Lung (tissue), 17 donors: ENCODE measurements at places on chromosomes 7 and 10. TPM values are rescaled to one million over a fixed set of nuclear protein-coding genes. Genes with fewer than 3 reads are reported as not detected.

PRTFDC1 gene
- 4.0 TPM for total RNA-seq

ZC3HAV1 gene
- 37.8 TPM for total RNA-seq

GRID1 gene
- total RNA-seq: 1.9 TPM

MBL2 gene
- total RNA-seq: 0.06 TPM

PAPOLB gene
- total RNA-seq: 0.25 TPM

PPP1R3A gene
- 0.06 TPM for total RNA-seq

RNF148 gene
- total RNA-seq: 10.2 TPM

GOLGA7B gene
- total RNA-seq: 0.23 TPM

PLA2G12B gene
- 0.68 TPM for total RNA-seq

HOXA4 gene
- total RNA-seq: 4.4 TPM

DNA sequence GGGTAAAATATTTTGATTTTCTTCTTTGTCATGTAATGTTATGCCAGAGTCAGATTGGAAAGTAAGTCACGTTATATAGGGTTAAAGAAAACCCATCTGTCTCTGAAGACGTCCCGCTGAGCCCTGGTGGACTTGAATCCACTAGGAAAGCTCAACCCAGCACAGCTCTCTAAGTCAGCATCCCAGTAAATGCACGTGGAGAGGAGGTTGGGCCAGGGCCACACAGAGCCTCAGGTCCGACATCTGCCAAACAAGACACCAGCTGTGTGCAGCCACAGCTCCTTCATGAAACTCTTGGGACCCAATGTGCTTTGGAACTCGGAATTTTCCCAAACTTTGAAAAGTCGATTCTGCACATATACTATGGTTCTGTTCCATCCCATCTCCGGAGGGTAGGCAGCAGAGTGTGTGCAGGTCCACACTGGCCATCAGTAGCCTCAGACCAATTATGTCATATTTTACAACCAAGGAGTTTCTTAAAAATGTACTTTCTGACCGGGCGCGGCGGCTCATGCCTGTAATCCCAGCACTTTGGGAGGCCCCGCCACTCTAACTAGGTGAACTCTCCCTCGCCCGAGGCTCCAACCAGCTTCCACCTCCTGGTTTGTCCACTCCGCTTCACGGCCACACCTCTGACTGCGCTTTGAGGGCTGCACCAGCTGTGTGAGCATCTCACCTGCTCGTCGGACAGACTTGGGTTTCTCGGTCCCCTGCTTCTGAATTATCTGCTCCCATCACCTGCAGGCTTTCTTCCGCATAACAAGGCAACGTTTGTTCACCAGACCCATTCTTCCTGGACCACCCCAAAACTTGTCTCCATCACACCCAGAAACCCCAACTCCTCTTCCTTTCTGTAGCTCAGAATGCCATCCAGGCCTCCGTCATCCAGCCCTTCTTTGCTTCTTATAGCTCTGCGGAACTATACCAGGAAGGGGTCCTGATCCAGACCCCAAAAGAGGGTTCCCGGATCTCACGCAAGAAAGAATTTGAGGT lies 29.7 kb upstream of the DNAJB6 start:
- DNase-seq: no peak

GRCh38 chr7:90224195-90224594 lies 12.7 kb downstream of the STEAP2 start:
- DNase-seq: no peak

GRCh38 chr10:24340883-24341282 lies 131.9 kb downstream of the KIAA1217 start:
- peak; percentile 56 for DNase-seq

DNA sequence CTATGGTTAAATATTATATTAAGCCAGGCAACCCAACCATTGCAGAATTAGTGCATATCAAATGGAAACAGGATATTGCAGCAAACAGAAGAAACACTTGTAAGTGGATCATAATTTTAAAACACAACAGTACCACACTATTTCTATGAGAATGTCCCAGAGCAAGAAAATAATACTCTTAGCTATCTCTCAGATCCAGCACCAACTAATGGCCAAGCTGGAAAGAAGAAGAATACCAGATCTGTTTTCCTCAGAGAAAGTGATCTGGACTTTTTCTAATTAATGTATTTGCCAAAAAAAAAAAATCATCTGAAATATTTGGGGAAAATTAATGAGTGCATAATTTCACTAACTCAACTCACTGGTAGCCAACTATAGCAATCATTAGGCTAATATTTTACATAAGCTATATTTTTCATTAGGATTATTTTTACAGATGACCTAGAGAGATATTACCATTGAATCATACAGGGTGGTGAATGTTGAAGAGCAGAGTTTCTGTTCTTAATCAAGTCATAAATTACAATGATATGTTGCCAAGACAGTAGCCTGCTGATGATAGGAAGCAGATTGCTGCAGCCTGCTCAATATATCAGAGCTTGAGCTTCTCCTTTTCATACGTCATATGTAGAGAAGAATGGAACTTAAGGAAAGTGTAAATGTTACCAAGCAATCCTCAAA lies 995.4 kb upstream of the LRRN3 start:
- no peak for DNase-seq

GRCh38 chr7:22110881-22111280 lies 165.2 kb upstream of the CDCA7L start:
- no peak for DNase-seq

DNA sequence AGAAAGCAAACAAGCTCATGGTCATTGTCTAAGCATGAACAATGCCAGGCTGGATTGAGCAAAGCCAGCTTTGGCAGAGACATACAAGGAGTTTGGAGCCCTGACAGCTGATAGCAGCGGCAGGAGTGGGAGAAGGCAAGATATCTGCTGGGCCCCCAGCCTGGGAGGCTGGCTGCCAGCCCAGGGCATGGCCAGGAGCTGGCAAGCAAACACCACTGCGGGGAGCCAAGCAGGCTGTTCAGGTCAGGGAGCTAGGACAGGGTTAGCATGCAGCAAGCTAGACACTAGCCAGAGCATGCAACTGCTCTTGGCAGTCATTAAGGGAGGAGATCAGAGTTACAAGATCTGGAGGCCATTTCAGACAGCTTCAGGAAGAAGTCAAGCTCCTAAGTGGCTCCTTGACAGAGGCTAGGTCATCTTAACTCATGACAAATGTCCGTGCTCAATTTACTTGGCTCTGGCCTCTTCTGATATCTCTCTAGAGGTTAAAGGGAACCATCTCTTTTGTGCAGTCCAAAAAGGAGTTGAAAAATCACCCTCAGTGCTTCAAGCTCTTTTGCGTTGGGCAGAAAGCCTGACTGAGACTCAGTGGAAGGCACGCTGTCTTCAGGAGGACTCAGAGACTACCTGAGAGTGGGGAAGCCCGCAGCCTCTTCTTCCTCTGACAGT lies 436.8 kb upstream of the C7orf33 start:
- peak; percentile 77 for DNase-seq

DNA sequence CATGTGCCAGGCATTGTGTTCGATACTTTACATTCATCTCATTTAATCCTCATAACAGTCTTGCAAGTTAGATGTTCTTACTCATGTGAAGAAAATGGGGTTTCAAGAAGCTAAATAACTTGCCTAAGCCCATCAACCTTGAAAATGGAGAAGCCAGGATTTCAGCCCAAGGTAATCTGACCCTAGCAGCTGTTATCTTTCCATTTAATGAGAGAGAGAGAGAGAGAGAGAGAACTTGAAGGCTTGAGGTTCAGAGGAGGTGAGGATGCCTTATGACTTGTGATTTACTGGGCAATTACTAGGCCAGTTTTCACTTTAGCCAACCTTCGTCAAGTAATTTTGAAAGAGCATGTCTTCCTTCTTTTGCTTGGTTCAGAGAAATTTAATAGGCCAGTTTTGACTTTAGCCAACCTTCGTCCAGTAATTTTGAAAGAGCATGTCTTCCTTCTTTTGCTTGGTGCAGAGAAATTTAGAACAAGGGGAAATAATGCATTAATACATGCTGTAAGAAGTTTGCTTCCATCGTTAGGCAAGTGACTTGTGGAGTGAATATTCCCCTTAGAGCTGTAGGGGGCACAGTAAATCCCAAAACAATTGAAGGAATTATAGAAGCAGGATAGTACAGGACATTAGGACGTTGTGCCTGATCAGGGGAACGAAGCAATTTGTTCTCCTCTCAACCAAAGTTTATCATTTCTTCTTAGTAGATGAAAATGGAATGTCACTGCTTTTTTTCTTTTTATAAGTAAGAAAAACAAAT lies 143.0 kb upstream of the BMPER start:
- DNase-seq: no peak

DNA sequence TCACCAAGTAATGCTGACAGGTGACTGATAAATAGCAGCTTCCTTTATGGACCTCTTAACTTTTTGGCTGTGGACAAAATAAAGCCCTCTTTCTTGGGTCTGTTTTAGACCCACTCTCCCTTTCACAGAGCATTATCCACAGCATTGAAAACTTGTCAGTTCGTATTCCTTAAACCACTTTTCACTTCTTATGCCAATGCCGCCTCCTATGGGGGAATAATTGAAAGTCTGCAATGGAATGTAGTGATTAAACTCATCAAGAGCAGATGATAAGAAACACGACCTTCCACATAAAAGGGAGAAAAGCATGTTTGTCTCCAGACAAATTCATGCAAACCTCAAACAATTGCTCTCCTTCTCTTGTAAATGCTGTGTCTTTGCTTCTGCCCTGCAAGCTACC lies 153.4 kb downstream of the SORCS1 start:
- DNase-seq: peak; percentile 14

GRCh38 chr10:85012305-85012704 lies 683.9 kb downstream of the CCSER2 start:
- no peak for DNase-seq

DNA sequence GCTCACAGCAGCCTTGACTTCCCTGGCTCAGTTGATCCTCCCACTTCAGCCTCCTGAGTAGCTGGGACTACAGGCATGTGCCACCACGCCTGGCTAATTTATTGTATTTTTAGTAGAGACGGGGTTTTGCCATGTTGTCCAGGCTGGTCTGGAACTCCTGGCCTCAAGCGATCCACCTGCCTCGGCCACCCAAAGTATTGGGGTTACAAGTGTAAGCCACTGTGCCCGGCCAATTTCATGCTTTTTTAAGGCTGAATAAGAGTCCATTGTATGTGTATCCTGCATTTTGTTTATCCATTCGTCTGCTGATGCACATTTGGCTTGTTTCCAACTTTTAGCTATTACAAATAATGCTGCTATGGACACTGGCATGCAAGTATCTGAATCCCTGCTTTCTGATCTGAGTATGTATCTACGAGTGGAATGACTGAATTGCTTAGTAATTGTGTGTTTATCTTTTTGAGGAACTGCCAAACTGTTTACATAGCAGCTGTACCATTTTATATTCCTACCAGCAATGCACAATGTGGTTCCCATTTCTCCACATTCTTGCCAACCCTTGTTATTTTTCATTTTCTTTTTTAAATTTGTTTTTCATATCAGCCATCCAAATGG lies 37.3 kb upstream of the TPST1 start:
- DNase-seq: peak; percentile 95

- DNase-seq: no peak
Observed at GRCh38 chr10:78981257-78981969, 87.4 kb upstream of the ZMIZ1 start.

DNA sequence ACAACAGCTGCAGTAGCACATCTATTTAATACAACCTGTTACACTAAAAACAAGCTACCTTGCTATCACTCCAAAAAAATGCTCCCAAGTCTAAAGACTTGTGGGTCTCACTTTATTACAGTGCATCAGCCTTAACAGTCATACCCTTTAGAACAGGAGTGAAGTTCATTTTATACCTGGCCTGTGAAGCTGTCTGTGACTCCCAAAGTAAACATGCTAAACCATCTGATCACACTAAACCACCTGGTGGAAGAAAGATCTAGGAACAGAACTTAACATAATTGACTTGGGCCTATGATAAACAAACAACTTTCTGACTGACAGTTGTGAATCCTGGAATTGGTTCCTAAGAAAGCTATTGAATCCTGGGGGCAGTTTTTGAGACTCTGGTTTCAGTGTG lies 80.9 kb upstream of the ATP6V0A4 start:
- no peak for DNase-seq

- no peak for DNase-seq
Observed at GRCh38 chr10:29862923-29863614, 196.3 kb downstream of the JCAD start.

DNA sequence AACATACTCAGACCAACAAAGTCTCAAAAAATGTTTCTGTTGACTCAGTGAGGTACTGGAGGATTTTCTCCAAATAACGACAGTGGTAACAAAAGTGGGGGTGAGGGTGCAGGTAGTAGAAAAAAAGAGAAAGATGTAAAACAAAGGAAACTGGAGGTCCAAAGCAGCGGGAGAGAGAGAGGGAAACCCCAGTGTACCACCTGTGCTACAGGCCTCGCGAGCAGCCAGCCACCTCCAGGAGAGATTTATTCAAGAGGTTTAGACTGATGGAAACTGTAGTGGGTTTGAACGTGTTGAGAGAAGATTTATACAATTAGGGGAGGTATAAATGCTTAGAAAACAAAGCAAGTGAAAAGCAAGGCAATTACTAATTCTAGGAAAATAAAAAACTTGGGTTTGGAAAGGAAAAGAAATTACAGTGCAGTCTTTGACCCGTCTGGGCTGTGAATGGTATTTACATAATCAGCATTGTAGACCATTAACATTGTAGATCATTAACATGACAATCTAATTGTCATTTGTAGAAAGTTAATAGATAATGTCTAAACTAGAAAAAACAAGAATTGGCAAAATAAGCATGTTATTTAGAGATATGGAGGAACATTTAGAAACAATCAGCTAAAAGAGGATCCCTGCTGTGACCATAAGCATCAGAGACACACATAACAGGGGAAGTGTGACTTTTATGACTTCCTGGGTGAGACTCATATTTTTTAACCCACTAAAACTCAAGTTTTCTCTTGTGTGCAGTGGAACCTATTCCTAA lies 180.0 kb downstream of the RELN start:
- DNase-seq: no peak

DNA sequence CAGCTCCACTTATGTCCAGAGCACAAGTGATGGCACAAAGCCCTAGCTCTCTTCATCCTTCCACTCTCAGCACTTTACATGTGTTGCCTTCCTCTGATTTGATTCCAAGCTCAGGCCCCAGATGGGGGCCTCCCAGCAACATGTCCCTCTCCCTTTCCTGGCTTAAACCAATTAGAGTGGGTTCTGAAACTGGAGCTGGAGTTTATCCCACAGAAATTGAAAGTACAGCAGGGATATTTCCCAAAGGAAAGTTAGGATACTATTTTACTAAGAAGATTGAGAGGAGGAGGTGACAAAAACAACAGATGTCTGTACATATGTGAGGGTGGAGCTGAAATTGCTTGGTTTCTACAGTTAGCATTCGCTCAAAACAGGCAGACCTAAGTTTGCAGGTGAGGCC lies 724.6 kb downstream of the AUTS2 start:
- no peak for DNase-seq

DNA sequence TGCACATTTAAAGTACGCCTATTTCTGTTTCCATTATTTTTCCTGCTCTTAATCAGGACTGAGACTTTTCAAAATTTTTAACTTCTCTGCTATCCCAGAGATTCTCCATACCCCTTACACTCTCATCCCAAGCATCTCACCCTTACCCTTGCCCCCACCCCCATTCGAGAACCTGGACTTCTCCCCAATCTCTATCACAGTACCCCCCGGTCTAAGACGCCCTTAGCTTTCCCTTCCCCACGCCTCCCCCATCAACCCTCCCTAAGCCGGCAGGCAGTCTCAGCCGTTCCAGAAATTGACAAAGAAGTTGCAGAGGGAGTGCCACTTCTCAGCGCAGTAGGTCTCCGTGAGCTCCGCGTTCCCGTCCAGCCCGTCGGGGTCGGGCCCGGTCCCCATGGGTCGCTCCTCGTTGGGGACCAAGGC lies 1.4 kb downstream of the FGFBP3 start:
- DNase-seq: no peak
